ENCODE measurements at places on chromosomes 2 and 18.

DNA sequence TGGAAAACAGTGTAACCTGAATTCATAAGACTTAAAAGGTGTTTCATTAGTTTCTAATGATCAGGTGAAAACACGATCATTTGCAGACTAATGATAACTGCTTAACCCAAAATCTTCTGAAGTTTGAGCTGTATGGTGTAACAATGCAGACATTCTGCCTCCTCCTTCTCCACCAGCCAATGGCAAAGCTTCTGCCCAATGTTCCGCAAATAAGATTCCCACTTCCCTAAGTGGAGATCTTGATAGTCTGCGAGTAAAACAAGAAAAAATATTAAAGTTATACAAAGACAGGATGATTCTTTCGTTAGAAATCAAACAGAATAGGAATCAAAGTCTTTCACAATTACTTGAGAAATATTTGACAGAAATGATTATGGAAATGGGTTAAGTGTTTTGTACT lies 8.1 kb downstream of the C2orf42 start:
- no peak for DNase-seq

- no peak for DNase-seq
Measured at GRCh38 chr2:107461301-107461700, 365.4 kb upstream of the RGPD4 start.

DNA sequence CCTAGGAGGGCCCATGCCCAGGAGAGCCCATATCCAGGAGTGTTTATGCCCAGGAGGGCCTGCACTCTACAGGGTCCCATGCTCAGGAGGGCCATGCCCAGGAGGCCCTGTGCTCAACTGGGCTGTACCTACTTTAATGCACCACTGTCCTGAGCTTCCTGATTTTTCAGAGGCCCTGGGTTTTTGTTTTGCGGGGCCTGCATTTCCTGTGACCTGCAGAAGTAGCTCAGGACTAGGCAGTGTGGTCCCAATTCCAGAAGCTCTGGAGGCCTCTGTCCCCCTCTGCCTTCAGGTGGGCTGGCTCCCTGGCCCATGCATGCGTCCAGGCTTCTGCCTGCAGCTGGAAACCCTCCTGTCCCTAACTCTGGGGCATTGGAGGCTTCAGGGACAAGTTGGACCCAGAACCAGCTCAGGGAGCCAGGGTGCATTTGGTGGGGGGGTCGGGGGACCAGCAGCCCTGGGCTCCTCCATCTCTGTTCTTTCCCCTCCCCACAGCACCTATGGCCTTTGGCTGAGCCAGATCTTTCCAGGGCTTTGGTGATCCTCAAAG lies 10.8 kb downstream of the GPR35 start:
- no peak for DNase-seq

DNA sequence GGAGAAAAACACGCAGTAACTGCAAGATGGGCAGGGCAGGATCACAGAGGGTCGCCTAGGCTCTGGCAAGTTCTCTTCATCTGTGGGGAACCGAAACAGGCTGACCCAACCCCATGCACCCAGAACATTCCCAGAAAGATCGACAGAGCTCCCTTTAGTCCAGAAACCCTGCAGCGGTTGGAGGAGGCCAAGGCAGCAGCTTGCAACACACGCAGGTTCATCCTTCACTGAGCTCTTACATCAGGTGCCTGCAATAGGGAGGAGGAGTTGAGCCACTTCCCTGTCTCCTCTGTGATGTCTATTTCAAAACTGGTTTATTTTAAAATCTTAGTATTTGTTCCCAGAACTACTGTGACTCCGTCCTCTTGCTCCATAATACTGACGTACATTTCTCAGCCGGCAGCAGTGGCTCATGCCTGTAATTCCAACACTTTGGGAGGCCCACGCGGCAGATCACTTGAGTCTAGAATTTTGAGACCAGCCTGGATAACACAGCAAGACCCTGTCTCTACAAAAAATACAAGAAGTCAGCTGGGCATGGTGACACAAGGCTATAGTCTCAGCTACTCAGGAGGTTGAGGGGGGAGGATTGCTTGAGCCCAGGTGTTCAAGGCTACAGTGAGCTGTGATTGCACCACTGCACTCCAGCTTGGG lies 11.5 kb upstream of the SLC11A1 start:
- no peak for DNase-seq

GRCh38 chr18:79875931-79876461 lies 75.5 kb downstream of the SLC66A2 start:
- no peak for DNase-seq

DNA sequence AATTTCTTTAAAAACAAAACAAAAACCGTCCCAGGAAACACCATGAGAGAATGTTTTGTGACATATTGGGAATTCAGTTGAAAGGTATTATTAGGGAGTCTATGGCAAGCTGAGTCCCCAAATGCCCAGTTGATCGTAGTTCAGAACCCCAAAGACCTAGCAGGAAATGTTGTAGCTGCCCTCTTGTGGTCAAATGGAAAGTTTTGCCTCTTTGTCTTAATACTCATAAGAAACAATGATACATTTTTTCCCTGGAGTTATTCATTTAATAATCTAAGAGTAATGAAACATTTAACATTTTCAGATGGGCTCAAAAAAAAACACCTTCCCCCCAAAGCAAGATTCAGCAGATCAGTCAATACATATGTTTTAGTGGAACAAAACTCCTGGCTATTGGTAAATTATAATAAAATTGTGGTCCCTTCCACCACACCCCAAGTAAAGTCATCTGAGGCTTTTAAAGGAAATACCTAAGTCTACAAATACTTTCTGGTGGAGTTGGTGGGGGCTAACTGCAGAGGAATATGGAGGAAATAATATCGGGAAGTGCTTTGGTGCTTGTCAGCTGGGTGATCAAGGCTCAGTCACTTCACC lies 37.8 kb upstream of the EFEMP1 start:
- DNase-seq = no peak

- no peak for DNase-seq
Measured at GRCh38 chr2:101985101-101985792, 6.5 kb upstream of the IL1R2 start.

- no peak for DNase-seq
Measured at GRCh38 chr2:218046238-218046637, 22.8 kb upstream of the RUFY4 start.

- DNase-seq = no peak
Measured at GRCh38 chr2:100791294-100791935, 28.5 kb upstream of the NPAS2 start.

- no peak for DNase-seq
Measured at GRCh38 chr2:128619471-128620325, 301.0 kb upstream of the HS6ST1 start.

- DNase-seq = no peak
Measured at GRCh38 chr2:207334301-207334623, 168.5 kb upstream of the KLF7 start.

GRCh38 chr2:228023619-228024018 lies 152.2 kb downstream of the DAW1 start:
- DNase-seq = no peak

DNA sequence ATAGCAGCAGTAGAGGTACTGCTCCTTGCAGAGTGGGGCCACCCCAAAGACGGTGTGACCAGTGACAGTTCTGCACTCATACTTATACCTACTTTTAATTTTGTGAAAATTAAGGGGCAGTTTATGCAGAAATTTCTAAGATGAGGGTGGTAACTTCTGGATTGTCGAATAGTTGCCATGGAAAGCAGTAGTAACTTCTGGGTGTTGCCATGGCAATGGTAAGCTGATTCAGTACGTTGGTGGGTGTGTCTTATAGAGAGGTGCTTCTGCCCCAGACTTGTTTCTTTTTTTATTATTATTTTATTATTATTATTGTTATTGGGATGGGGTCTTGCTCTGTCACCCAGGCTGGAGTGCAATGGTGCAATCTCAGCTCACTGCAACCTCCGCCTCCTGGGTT lies 82.8 kb upstream of the L3MBTL4 start:
- DNase-seq = no peak

DNA sequence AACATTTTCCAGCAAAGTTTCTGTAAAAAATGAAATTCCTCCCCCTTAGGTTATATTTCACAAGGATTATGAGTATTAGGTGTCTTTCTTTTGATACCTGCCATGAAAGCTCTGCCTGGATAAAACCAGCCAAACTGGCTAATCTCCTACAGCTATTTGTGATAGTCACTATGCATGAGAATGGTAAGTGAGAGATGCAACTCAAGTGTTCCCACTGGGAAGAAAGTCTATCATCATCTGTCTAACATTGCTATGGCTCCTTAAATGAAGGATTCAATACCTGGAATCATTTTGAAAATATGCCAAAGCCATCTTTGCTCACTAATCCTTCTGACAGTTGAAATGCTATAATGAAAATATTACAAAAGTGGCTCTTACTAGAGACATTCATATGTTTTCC lies 339.9 kb upstream of the LRRTM4 start:
- DNase-seq = no peak
